ENCODE measurements at places on chromosomes 13 and 19. TPM values are rescaled to one million over a fixed set of nuclear protein-coding genes. Genes with fewer than 3 reads are reported as not detected.

DNA sequence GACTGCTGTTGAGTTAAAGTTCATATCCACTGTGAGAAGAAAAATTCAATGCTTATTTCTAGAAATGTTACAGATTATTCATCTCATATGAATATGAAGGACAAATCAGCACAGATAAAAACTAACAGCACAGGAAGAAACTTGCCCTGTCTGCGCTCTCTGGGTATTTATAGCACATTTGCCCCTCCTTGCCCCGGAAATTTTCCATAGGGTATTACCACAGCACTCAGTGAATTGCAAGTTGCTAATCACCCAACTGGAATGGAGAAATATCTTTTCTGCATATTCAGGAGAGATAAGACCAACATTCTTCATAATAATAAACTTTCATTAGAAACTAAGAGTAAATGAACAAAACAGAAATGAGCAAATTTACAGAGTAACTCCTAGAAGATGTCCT, 318.0 kb upstream of the KLF12 start:
- no peak for DNase-seq

DNA sequence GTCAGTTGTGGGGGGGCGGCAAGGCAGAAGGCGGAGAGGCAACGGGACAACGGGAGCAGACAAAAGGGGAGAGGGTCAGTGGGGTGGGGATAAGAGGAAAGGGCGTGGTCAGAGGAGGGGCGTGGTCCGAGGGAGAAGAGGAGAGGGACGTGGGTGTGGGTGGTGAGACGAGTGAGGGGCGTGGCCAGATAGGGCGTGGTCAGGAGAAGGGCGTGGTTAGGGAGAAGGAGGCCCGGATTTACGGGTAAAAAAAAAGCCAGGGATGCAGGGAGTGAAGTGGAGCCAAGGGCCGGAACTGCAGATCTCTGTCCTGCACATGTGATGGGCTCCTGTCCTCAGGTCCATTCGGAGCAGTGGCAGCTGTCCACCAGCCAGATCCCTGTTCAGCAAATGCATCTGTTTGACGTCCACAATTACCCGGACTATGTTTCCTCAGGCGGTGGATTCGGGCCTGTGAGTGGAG, 21.5 kb downstream of the CPT1C start:
- no peak for DNase-seq

DNA sequence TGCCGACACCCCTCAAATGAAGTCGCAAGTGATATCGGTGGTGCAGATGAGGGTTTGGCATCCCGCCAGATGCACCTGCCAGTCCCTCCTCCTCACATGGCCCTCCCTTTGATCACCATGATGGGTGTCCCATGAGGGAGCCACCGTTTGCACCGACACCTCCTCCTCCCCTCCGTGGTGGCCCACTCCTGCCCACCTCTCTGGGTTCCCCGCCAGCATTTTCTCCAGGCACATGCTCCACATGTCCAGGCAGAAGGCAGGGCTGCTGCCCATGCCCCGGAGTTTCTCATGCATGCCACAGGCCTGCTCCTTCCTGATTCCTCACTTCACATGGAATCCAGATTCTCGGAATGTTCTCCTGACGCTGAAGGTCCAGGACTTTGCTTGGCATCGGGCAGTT, 49.3 kb downstream of the COL4A2 start:
- no peak for DNase-seq

DNA sequence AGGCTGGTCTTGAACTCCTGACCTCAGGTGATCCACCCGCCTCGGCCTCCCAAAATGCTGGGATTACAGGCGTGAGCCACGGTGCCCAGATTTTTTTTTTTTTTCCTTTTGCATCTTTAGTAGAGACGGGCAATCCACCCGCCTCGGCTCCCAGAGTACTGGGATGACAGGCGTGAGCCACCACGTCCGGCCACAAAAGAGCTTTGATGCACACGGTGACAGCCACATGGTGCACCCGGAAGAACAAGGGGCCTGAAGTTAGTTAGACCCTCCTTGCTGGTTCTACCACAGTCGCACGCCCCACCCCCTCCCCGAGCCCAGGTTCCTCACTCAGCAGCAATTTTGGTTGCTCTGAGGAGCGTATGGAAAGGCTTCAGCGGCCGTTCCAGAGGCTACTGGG, 54.2 kb upstream of the USE1 start:
- no peak for DNase-seq

GRCh38 chr13:19606152-19606551, 27.3 kb upstream of the MPHOSPH8 start:
- DNase-seq = no peak

- DNase-seq = no peak
These were observed 3.3 kb downstream of the PCDH17 start for GRCh38 chr13:57634839-57635165.

DNA sequence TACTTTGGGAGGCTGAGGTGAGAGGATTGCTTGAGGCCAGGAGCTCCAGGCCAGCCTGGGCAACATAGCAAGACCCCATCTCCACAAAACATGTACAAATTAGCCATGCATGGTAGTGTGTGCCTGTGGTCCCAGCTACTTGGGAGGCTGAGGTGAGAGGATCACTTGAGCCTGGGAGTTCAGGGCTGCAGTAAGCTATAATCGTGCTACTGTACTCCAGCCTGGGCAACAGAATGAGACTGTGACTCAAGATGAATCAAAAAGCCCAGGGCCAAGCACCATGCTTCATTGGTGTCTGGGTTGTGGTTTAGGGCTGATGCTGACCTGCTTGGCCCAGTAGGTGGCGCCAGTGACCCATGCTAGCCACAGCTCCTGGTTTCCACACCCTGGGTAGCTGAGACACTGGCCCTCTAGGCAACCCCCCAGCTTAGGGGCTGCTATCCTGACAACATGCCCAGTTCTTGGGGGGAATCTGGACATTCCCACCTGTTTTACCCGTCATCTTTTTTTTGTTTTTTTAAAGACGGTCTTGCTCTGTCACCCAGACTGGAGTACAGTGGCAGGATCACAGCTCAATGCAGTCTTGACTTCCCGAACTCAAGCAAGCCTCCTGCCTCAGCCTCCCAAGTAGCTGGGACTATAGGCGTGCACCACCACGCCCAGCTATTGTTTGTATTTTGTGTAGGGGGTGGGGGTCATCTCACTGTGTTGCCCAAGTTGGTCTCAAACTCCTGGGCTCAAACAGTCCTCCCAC, 5.5 kb downstream of the CCDC124 start:
- peak; percentile 79 for DNase-seq

DNA sequence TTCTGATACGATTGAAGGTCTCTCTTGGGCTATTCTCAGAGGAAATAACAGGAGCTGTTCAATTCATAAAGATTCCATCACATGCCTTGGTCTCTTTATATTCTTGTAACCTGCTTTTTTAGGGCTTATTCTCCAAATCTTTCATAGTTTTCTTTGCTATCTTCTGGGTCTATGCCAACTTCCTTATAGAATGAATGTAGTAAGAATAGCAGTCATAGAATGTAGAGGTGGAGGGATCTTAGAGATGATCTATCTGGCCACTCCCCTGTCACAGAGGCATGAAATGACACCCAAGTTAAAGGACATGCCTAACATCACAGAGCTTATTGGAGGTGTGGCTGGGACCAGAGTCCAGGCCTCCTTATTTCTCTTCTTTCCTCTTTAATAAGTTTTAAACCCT, 13.2 kb downstream of the LCP1 start:
- DNase-seq = no peak

- no peak for DNase-seq
These were observed 36.7 kb downstream of the ZAR1L start for GRCh38 chr13:32278426-32278825.

GRCh38 chr19:40674291-40674690, 16.2 kb downstream of the NUMBL start:
- no peak for DNase-seq

- no peak for DNase-seq
These were observed 324.5 kb upstream of the NBEA start for GRCh38 chr13:34617473-34618083.

- no peak for DNase-seq
These were observed 69.8 kb downstream of the VWA8 start for GRCh38 chr13:41891119-41891518.

- DNase-seq = no peak
These were observed 123.7 kb downstream of the MIPEP start for GRCh38 chr13:23765531-23765930.

DNA sequence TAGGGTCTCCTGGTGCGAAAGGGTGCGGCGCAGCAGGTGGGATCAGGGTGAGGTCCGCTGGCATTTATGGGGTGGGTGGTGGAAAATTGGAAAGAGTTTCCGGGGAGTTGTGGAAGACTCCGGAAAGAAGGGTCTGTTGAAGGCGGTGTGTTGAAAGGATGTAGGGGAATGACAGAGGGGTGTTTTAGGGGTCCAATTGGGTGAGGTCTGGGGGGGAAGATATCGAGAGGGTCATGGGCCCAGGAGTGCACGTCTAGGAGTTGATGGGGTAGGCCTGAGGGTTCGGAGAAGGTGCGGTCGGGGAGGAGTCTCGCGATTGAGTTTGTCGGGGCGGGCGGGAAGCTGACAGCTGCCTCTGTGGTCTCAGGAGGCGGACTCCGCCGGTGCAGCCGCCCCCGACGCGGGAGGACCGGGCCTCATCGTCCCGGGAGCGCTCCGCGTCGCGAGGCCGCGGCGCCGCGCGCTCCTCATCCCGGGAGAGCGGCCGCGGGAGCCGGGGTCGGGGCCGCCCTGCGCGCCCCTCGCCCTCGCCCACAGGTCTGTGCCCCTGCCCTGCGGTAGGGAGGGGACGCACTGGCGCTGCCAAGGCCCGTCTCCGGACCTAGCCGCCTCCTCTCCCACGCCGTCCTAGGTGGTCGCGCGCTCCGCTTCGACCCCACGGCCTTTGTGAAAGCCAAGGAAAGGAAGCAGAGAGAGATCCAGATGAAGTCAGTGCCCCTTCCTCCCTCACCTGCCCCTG, 7.0 kb downstream of the PGLYRP1 start:
- DNase-seq = peak; percentile 49

DNA sequence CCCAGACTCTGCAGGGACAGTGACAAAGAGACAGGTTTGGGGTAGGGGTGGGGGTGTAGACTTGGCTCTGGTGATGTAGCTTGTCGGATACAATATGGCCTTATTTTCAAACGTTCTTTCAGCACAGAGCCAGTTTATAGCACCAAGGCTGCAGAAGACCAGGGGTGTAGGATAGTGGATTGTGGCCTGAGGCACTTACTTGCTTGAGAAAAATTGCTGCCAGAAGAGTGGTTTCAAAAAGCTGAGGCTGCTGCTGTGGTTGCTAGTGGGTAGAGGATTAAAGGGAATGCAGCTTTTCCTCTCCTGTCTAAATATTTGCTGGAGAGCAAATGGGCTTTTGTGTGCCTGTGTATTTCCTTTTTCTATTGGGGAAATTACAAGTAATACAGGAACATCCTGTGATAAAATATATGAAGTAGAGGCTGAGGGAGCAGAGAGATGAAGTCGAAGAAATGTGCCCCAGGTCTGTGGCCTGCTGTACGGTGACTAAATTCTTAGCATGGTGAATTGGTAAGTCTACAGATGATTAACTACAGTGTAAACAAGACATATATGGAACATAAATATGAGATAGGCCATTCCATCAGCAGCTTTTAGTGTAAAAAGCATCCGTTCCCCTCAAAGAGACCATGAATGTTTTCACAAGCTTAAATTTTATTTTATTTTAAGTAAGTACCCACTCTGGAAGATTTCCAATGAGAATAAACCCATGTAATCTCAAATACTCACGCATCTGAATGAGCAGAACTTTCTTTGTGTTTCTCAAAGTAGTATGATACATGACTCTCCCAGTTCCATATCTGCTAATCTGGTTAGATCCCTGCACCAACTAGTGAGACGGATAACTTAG, 112.9 kb downstream of the LRCH1 start:
- DNase-seq = no peak

GRCh38 chr19:11096210-11096841, 7.1 kb downstream of the LDLR start:
- DNase-seq = peak; percentile 59

- DNase-seq = no peak
These were observed 129.9 kb downstream of the GGACT start for GRCh38 chr13:100458673-100459072.

DNA sequence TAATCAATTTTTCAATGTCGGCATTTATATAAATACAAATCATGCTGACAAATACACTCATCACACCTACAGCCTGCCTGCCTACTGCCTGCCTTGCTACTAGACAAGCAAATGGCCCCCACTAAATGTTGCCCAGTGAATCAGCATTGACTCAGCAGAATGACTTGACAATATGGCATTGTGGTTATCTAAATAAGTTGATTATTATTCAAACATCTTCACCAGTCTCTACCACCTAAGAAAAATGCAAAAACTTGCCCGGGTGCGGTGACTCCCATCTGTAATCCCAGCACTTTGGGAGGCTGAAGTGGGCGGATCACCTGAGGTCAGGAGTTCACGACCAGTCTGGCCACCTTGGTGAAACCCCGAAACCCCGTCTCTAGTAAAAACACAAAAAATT, 296.1 kb downstream of the PCDH9 start:
- no peak for DNase-seq

DNA sequence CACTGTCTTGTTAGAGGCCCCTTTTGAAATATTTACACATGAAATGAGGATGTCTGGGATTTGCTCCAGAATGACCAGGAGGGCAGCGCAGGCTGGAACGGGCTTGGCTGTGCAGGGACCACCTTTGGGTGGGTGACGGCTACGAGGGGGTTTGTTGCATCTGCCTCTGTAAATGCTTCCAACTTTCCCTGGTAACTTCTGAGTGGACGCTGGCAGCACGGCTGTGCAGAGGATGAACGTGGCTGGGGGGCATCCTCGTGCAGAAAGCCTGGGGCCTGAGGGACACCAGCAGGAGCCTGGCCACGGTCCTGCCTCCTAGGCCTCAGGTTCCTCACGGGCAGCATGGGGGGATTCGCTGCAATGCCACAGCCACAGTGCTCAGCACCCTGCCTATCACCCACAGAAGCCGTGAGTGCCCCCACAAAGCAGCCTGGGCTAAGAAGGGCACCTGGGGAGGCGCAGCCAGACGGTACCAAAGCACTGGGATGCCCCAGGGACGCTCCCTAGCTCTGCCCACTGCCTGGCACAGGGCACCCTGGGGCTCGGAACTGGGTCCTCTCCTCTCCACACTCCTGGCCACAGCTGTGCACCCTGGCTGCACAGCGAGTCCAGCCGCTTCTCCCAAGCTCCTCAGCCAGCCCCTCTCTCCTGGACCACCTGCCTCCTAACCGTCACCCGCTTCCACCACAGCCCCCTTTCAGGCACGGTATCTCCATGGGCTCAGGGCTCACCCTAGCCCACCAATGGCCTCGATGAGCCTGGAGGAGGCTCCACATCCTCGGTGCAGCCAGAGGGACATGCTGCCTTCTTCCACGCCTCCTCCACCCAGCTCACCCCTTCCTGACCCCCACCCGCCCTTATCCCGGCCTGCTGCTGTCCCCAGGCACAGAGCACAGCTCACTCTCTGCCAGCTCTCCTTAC, 44.5 kb downstream of the MLLT1 start:
- no peak for DNase-seq

GRCh38 chr13:21309542-21310172, 133.2 kb downstream of the MRPL57 start:
- DNase-seq = no peak

GRCh38 chr19:34067861-34068271, 104.4 kb upstream of the LSM14A start:
- no peak for DNase-seq

The TRAPPC5 gene
- 83.3 TPM for total RNA-seq

The RDH8 gene
- not detected for total RNA-seq

The PDE4A gene
- total RNA-seq = 10.6 TPM

The ZNF730 gene
- 1.4 TPM for total RNA-seq

The CHAMP1 gene
- total RNA-seq = 46.2 TPM

The MEIS3 gene
- not detected for total RNA-seq

The TNFSF13B gene
- total RNA-seq = 5.1 TPM

The FBXL12 gene
- 26.4 TPM for total RNA-seq

The ARHGAP33 gene
- total RNA-seq = 15.0 TPM

The ALOX5AP gene
- 16.4 TPM for total RNA-seq

The CD79A gene
- total RNA-seq = 28.8 TPM

All from activated naive CD8-positive, alpha-beta T cell treated with anti-CD3 and anti-CD28 coated beads for 36 hours (primary cell).